ENCODE measurements at places on chromosomes 1 and 21.

- no peak for DNase-seq
These were observed 3.3 kb downstream of the C21orf58 start for GRCh38 chr21:46320331-46320801.

GRCh38 chr1:156559086-156559796 is 13.1 kb downstream of the IQGAP3 start:
- DNase-seq: no peak

DNA sequence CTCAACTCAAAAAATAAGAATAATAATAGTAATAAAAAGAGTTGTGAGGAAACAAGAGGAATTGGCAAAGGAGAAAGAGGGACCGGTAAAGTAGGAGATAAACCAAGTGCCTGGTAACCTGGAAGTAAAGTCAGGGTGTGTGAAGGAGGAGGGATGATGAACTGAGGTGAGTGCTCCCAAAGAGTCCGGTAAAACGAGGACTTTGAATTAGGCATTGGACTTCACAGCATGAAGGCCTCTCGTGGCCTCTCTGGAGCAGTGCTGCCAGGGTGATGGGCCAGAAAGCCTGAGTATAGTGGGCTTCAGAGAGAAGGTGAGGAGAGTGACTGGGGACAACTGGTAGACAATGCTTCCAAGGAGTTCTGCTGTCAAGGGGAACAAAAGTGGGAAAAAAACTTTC is 17.6 kb downstream of the RPL11 start:
- no peak for DNase-seq

DNA sequence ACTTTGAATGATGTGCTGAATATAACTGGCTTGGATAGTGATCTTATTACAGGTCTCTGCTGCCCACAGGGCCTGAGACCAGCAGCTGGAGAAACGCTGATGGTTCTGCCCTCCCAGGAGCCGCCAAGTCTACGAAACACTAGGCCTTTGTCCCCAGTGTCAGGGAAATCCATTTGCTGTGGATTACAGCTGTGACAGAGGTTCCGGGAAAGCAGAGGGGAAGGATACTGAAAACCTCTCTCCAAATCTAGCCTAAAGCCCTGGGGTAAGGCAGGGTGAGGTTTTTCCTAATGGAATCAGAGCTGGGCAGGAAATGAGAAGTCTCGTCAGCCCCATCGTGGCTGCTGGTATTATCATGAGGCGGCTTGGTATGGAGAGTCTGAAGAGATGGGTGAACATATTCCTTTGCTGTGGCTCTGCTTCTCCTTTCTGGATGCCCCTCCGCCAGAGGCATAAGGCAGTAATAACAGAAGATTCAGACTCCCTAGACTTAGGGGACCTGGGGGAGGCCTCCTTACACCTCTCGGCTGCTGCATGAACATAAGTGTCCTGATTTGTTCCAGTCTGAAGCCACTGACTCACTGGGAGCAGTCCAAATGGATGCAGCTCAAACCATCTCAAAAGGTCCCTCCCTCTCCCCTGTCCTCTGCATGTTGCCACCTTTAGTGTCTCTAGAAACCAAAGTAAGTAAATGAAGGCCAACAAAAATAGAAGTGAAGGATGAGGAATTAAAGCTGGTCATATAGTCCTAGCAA is 48.1 kb downstream of the PHC2 start:
- DNase-seq: no peak

DNA sequence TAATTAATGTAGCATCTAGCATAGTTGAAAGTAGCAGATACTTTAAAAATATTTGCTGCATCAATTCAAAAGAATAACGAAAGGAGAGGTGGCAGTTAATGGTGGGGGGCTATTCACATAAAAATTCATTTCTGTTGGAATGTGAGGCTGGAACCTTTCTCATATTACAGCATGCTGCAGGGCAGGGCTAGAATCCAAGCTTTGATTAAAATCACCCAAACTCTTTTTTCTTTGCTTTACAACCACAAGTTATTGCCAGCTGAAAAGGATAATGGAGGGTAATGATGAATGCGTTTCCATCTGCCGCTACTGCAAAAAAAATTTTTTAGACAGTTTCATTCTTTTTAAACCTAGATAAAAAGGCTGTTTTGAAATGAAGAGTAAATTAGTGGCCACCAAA is 9.8 kb downstream of the DISP1 start:
- no peak for DNase-seq

DNA sequence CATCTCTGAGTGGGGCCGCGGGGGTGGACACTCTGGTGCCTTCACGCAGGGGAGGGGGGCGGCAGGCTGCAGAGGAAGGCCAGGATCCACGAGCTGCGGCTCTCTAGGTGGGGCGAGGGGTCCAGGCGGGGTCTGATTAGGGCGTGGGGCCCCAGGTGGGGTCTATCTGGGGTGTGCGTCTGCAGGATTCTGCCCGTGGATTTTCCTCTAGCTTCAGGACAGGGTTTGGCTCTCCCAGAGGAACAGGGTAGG is 6.3 kb downstream of the JMJD4 start:
- no peak for DNase-seq

GRCh38 chr1:59686574-59686973 is 128.2 kb upstream of the HOOK1 start:
- no peak for DNase-seq

- no peak for DNase-seq
These were observed 4.2 kb downstream of the SCNN1D start for GRCh38 chr1:1284221-1285101.

DNA sequence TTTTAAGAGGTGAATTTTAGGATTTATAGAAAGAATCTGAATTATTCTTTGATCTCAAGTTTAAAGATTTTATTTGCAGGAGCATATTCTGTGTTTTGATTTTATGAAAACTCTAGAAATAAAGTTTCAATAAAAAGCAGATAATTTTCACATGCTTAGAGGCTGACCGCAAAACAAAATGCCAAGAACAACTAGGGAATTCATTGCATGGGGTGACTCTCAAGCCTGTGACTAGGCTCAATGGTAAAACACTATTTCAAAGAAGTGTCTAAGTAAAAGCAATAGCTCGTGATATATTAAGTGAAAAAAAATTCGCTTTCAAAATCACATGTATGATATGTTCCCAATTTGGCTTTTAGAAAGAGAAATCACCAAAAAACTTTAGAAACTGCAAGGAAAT is 49.6 kb downstream of the RPL5 start:
- DNase-seq: no peak

- no peak for DNase-seq
These were observed 40.7 kb upstream of the TRAPPC10 start for GRCh38 chr21:43971201-43971991.

Data from stimulated activated CD4-positive, alpha-beta T cell treated with anti-CD3 and anti-CD28 coated beads, Interleukin-15, amount 100 ng/mL, for 1 hour (primary cell).